ENCODE measurements at places on chromosomes 1 and 21.
A peak's percentile ranks its signal among the peaks of the same experiment; 100 is the strongest.

GRCh38 chr1:180781718-180782117 lies 131.0 kb upstream of the KIAA1614 start:
- no peak for DNase-seq

DNA sequence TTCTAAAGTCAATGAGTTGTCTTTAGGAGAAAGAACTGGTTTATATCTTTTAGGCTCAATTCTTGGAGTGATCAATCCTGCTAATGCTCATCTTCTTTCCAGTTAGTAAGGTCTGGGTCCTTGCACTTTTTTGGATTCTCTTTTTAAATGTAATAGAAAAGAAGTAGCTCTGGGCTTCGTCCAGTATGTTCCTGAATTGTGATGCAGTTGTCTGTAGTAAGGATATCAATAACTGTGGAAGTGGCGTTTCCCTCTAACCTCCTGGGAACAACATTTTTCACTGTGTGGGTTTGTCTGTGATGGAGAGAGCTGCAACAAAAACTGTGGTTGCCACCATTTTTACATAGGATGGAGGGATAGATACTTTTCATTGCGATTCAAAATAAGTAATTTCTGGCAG lies 367.2 kb downstream of the USP25 start:
- no peak for DNase-seq

DNA sequence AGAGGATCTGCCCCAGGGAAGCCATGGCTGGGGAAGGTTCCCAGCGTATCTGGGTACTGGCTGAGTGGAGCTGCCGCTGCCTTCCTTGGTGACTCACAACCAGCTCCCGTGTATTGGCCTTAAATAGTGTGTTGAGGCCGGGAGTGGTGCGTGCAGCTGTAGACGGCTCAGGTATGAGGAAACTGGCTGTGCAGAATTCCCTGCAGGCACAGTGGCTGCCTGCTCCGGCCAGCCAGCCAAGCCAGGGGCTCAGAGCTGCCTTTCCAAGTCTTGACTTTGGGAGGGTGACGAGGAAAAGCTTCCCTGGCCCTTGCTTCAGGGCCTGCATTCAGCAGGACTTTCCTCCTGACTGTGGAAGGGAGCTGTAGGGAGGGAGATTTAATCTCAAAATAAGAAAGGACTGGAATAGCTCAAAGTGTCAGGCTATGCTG lies at the start of gene VTCN1:
TSS of gene VTCN1 (minus strand) at position 97 of the 431 bp plus-strand sequence. CDS start at position 25, 72 bp downstream.
- no peak for DNase-seq

GRCh38 chr1:236039740-236040685 lies 24.9 kb downstream of the NID1 start:
- DNase-seq, result no peak

DNA sequence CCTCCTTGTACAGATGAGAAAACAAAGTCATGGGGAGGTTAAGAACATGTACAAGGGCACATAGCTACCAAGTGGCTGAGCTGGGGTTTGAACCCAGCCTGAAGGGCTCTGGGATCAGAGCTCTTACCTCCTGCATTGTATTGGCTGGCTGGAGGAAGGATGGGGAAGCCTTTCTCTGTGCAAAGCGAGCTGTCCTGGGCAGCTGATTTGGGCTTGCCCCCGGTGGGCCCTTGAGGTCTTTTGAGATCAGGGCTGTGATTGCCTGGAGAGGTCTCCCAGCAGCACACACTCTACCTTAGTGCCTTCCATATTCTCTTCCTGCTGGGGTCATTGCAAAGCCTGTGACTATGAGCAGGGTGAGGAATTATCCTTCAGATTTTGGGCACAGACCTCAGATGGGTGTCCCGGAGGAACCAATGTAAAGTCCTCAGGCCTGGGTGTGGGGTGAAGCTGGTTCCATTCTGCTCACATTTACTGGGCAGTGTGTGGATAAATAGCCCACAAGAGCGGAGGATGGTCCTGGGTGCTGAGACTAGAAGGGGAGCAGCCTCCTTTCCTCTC lies 53.3 kb upstream of the EPS8L3 start:
- no peak for DNase-seq

DNA sequence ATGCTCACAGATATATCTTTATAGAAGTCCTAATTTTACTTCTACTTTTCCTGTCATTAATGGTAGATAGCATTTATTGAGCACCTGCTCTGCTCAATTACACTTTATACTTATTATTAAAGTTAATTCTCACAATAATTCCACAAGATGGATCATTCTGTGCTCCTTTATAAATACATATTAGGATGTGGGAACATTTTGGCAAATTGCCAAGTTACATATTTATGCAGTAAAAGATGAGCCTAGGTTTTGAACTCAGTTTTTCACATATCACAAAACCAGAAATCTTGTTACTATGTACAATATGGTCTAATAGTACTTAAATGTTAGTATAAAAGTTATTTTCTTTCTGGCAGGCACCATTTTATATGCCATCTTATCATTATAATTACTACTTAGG lies 895.0 kb upstream of the B3GALT2 start:
- no peak for DNase-seq

- DNase-seq, result no peak
These were observed 45.2 kb downstream of the LDLRAD2 start for GRCh38 chr1:21857142-21857839.

DNA sequence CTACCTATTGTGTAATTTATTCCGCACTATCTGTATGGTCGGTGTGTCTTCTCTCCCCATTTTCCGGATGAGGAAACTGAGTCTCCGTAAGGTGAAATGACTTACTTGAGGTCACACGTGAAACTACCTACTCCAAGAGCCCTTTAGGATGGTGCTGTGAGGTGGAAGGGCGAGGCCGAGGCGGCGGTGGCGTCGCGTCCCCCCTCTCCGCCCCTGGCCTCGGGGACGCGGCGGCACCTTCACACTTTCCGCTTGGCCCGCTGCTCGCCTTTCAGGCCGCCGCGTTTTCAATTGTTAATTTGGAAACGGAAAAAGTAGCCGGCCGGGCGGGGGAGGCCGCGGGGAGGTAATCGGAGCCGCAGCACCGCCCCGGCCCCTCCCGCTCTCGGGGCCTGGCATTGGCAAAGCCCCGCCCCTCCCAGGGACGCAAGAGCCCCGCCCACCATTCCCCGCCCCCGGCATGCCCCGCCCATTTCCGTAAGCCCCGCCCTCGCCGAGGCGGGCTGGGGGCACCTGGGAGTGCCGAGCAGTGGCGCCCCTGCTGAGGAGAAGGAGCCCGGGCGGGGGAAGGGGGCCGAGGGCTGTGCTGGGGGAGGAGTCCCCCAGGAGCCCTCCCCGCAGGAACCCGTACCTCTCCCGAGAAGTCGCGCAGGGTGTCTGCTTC lies 18.6 kb downstream of the KCNQ4 start:
- DNase-seq, result peak; percentile 71

DNA sequence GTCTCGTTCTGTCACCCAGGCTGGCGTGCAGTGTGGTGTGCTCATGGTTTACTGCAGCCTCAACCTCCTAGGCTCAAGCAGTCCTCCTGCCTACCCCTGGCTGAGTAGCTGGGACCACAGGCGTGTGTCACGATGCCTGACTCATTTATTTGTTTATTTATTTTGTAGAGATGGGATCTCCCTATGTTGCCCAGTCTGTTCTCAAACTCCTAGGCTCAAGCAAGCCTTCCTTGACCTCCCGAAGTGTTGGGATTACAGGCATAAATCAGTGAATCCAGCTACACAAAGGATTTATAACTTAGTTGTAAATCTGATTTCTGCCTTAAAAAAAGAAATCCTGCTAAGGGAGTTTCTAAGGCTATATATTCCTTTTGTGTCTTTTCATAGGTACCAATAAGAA lies 30.5 kb upstream of the ZNF496 start:
- DNase-seq, result no peak

DNA sequence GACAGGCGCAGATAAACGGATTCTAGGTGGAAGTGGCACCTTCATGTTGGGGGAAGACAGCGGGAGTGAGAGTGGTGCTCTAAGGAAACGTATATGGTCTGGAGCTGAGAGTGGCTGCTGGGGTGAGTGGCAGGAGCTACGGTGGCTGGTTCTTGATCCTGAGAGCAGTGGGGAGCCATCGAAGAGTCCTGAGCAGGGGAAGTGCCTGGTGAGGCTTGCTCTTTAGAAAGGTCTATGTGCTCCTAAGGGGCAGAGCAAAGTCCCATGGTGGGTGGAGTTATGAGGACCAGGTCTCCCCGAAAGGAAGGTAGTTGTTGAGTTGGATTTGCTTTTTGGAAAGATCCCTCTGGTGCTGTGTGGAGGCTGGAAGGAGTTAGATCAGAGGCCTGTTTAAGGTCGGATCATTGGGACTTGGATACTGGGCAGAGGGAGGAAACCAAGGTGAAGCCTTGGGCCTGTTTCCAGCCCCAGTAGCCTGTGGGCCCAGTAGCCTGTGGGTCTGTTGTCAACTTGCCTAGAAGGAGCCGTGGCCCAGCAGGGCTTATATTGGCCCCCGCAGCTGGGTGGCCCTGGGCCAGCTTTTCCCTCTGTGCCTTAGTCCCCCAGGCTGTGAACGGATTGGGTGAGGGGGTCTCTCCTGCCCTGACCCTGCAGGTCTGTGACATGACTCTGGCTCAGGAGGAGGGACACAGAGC lies 33.0 kb downstream of the ACOT11 start:
- DNase-seq, result no peak

DNA sequence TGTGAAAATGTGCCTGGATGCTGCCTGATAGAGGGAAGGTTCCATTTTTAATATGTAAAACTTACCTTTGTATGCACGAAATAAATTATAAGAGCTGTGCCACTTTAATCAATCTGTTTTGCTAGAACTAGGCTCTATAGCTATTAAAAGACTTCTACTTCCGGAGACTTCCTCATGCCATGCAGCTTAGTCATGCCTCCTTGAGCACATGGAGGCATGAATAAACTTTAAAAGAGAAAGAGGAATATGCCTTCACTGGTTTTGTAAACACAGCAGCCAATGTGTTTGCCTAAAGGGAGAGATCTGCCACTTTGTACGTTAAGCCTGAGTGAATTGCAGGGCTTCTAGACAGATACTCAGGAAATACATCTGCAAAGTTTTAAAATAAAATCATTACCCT lies 604.6 kb downstream of the LRRIQ3 start:
- no peak for DNase-seq

- no peak for DNase-seq
These were observed 115.2 kb upstream of the SNX7 start for GRCh38 chr1:98546319-98546718.

GRCh38 chr1:151533870-151534269 lies 6.2 kb upstream of the TUFT1 start:
- DNase-seq, result no peak

DNA sequence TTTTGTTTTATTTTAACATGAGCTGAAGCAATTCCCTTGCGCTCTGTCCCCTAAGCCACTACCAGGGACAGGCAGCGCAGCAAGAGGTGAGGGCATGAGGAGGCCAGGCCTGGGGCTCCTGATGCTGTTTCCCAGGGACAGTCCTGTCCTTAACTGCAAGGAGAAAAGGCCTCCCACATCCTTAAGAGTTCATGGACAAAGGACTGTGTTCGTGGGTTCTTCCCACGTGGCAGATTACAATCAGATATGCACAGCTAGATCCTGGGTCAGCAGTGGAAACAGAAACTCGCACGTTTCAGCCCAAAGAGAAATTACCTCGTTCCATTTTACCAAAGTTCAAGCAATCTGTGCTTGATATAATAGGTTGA lies 85.8 kb downstream of the MIS18A start:
- DNase-seq, result no peak

DNA sequence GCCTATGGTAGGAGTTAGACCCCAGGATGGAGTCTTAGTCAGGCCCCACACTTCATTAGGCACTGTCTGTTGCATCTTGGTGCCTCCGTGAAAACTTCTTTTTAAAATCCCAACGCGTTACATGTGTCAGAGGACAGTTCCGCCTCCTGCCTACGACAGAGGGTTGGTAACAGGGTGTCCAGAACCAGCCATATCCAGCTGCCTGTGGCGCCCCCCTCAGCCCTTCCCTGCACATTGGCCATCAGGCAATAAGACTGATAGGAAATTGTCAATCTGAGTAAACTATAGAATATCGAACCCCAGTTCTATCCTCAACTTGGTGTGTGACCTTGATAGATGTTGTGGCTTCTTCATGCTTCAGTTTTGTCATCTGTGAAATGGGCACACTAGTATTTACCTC lies 108.6 kb upstream of the CSF3R start:
- no peak for DNase-seq

- DNase-seq, result no peak
These were observed 18.3 kb upstream of the NPHP4 start for GRCh38 chr1:6010554-6010953.

DNA sequence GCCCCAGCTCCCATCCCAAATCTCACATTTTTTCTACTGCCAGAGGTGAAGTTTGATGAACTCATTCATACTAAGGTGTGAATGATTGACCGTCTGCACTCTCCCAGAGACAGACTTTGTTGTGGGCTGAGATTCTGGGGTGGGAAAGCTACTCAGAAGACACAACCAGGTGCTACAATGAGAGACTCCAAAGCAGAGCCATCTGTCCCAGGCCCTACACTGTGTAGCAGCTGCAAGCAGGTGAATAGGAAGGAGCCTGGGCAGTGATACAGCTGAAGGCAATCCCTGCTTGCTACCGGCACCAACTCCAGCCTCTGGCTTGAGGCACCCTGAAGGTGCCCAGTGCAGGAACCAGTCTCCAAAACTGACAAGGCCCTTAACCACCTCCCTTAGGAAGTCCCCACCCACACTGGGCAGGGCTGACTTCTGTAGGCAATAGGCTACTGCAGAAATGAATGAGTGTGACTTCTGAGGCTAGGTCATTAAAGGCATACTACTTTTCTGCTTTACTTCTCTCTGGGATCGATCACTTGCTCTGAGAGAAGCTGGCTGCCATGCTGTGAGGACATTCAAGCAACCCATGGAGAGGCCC lies 79.7 kb upstream of the RUNX3 start:
- no peak for DNase-seq

DNA sequence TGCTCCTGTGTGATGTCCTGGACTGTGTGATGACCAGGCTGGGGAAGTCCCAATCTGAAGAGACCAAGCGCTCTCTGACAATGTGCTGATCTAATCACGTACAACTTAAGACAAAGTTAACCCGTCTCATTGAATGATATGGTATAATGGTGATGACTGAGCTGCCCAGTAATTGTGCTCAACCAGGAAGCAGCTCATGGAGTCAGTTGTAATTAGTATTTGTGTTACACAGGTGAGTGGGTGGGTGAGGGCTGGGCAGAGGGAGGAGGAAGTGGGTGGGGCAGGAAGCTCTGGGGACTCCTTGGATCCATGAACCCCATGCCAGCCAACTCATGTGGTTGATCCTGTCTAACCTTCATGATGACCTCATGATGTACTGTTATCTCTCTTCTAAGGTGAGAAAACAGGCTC lies 8.7 kb upstream of the ECE1 start:
- DNase-seq, result no peak

GRCh38 chr21:46604975-46605766 lies at the start of gene S100B:
S100B (minus strand) TSS chr21:46605082; CDS start chr21:46602415, 2,667 bp downstream.
- no peak for DNase-seq

- peak; percentile 89 for DNase-seq
These were observed at the start of gene UBE2J2 for GRCh38 chr1:1273512-1274298. UBE2J2 (minus strand) TSS chr1:1273854; CDS start chr1:1267992, 5,862 bp downstream.
